ENCODE measurements at places on chromosomes 11 and 22.
A peak's percentile ranks its signal among the peaks of the same experiment; 100 is the strongest.

GRCh38 chr11:1560649-1561251 lies 11.3 kb downstream of the DUSP8 start:
- DNase-seq, result no peak

DNA sequence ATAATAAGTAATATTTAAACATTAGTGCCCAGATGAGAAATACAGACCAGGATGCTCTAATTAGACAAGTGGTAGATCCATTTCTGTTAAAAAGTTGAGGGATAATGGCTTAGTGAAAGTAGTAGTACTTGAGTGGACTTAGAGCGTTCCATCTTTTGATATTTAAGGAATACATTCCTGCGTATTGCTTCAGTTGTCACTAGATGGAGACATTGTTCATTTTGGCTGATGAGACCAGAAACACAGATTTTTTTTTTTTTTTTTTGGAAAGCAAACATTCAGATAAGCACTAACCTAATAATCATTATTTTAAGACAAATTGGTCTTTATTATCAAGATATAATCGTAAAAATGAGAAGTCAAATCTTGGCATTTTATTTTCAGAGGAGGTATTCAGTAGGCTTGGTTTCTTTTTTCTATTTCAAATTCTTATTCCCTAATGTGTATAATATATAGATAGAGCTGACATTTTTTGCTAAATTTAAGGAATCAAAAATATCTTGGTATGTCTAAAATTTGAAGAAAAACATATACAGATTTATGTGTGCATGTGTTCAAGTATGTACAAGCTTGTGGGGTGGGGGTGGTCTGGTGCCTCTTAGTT lies 92.9 kb downstream of the DYNC2H1 start:
- DNase-seq, result peak; percentile 33

- DNase-seq, result no peak
Measured at GRCh38 chr11:69552951-69553350, 71.5 kb downstream of the LINC01488 start.

DNA sequence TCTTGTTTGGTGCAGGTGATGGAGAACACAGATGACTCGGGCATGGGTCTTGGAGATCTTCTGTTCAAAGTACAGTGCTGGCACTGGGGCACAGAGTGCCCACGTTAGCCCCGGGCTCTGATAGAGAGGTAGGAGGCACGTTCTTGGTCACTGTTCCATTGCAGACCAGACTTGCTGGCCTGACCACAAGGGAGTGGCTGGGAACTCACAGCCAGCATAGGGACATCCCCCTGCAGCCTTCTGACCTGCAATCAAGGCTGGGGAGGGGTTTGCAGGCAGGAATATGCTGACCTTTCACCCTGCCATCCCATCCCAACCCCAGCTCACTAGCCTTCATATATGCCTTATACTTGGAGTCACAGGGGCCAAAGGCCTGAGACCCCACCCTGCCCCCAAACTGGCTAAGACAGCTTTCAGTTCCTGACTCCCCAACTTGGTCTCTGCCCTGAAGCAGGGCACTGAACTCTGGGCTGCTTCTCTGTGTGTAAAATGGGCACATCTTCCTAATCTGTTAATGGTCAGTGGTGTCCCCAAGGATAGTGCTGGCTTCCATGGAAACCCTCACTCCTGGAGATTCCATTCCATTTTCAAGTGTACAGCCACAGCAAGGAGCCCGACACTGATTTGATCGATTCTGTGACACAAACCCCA lies 4.6 kb downstream of the MRPL49 start:
- no peak for DNase-seq

GRCh38 chr11:74284466-74284865 lies 27.0 kb downstream of the P4HA3 start:
- no peak for DNase-seq

- no peak for DNase-seq
Measured at GRCh38 chr11:2828585-2829330, 56.8 kb downstream of the CDKN1C start.

DNA sequence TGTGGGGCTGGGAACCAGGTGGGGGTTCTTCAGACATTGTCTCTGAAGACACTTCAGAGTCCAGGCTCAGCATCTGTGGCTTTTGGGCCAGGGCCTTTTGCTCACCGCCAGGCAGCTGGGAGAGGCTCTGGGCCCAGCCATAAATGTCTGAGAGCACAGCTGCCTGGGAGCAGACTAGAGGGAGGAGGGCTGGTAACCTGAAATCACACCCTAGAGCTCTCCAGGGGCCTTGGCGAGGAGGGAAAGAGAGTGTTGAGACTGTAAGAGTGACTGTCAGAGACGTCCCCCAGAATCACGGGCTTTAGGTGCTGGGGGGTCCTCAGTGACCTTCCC lies 4.1 kb downstream of the TRABD start:
- peak; percentile 33 for DNase-seq

GRCh38 chr22:46065691-46066454 lies 84.5 kb upstream of the PPARA start:
- DNase-seq, result no peak

GRCh38 chr22:44369916-44370801 lies 57.4 kb upstream of the SHISAL1 start:
- DNase-seq, result no peak

GRCh38 chr11:120563703-120564572 lies 52.4 kb downstream of the GRIK4 start:
- peak; percentile 84 for DNase-seq

DNA sequence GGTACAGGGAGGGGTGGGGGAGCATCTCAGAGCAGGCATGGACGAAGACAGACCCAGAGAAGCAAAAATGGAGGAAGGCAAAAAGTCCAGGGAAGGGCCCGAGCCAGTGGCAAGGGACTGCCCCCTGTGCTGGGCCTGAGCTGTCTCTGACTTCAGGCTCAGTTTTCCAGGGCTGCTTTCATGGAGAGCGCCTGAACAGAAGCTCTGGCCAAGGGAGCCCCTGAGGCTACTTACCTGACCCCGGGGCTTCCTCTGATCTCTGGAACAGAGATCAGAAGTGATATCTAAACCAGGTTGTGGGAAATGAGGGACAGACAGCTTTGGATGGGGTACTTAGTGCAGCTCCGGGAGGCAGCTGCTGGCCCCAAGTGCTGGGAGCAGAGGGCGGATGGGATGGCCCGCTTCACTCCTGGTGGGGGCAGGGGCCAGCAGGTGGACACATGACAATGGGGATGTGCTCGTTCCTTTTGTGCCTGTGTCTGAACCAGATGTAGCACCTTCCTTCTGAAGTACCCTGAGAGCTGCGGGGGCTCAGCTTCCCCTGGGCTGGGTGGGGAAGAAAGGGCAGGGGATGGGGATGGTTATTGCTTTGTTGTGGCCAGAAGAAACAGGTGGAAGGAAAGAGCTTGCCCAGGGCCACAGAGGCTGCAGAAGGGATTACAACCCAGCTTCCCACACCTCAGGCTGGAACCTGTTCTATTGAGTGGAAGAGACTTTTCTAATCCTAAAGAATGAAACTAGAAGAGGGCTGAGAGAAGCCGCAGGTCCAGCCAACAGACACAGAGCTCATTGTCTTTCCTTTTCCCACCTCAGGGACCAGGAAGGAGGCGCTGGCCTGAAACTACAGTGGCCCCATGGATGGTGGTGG lies 5.7 kb downstream of the LRRC10B start:
- no peak for DNase-seq

- DNase-seq, result no peak
Measured at GRCh38 chr11:64068705-64069400, 33.1 kb downstream of the FLRT1 start.

DNA sequence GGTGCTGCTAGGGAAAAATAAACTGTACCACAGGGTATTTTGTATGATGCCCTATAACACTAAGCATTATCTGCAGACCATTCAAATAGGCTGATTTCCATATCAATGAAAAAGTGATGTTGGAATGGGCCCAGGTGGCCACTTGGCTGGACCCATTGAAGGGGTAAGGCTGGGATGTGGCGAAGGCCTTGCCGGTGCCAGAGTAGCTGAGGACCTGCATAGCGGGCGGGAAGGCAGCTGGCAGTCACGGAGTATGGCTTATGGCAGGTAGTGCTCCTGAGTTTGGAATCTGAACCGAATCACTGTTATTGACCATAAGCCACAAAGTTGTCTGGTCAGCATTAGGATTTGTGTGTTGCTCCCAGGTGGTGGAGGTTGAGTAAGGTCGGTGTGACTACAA lies 131.0 kb downstream of the MICAL2 start:
- no peak for DNase-seq

GRCh38 chr11:115122274-115122673 lies 381.9 kb downstream of the CADM1 start:
- no peak for DNase-seq

GRCh38 chr11:6548121-6548520 lies 51.0 kb downstream of the DNHD1 start:
- DNase-seq, result no peak

DNA sequence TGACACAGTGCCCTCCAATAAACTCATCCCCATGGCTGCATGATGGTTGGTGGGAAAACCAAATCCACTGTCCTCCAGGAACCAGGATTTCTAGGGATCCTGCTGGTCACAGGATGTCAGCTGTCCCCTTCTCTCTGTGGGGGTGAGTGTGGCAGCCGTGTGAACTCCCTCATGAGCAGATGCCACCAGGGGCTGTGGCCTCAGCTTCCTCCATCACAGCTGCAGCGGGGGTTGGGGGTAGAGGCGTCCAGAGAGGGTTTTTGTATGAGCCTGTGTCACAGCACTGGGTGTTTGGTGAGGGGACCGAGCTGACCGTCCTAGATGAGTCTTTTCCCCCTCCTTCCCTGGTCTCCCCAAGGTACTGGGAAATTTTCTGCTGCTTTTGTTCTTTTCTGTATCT lies 26.4 kb downstream of the IGLL5 start:
- no peak for DNase-seq

- DNase-seq, result peak; percentile 97
Measured at GRCh38 chr11:13110929-13111812, 102.1 kb downstream of the RASSF10 start.

DNA sequence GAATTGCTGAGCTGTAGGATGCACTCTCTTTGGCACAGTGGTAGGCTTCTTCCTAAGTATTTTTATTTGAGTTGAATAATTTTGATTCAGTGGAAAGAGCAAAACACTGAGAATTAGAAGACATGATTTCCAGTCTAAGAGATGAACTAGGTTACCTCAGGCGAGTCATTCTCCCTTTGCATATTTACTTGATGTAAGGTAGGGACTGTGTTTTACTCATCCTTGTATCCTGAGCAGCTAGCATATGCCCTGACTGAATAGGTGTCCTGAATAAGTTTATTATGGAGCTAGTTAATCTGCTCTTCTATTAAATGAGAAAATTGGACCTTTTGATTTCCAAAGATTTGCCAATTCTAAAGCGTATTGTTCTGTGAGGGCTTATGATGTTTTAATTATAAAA lies 50.7 kb downstream of the STIM1 start:
- DNase-seq, result no peak

- no peak for DNase-seq
Measured at GRCh38 chr11:59810911-59811259, 307 bp upstream of the MRPL16 start.

GRCh38 chr22:46143491-46144147 lies 6.7 kb upstream of the PPARA start:
- no peak for DNase-seq

- DNase-seq, result no peak
Measured at GRCh38 chr11:116927163-116927974, 89.9 kb upstream of the APOA1 start.

DNA sequence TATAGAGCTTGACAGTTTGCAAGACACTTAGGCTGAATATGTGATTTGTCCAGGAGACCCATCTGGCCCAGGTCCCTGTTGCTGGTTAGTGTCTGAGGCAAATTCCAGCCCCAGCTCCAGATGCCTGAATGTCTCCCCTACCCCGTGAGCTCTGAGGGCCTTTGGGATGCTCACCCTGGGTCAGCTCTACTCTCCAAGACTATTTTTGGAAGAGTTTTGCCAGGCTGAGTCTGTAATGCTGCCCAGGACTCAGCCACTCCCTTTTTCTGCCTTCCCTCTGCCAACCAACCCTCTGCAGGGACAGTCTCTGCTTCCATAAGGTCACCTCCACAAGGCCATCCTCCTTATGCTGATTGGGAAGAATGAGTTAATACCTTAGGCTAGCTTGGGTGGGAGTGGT lies 66.3 kb downstream of the CABIN1 start:
- DNase-seq, result no peak

DNA sequence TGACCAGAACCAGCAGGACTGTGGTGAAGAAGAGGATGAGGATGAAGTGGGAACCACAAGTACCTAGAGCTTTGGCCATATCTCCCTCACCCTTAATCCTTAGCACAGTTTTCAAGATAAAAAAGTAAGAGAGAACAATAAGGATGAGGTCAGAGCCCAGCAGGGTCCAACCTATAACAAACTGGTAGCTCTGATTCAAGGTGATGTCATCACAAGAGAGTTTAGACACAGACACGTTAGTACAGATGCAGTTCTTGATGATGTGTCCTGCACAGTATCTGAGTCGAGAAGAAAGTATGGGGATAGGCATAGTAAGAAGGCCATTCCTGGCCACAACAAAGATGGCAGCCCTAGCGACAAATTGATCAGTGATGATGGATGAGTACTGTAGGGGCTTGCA lies 586 bp downstream of the OR56A5 start:
- no peak for DNase-seq

- DNase-seq, result no peak
Measured at GRCh38 chr22:32583921-32584335, 109.3 kb downstream of the FBXO7 start.

- no peak for DNase-seq
Measured at GRCh38 chr11:77089004-77089545, 13.6 kb upstream of the OMP start.

GRCh38 chr22:49951000-49951677 lies 9.4 kb upstream of the PIM3 start:
- no peak for DNase-seq

- peak; percentile 93 for DNase-seq
Measured at GRCh38 chr11:118998822-118999221, 884 bp downstream of the CENATAC start.

DNA sequence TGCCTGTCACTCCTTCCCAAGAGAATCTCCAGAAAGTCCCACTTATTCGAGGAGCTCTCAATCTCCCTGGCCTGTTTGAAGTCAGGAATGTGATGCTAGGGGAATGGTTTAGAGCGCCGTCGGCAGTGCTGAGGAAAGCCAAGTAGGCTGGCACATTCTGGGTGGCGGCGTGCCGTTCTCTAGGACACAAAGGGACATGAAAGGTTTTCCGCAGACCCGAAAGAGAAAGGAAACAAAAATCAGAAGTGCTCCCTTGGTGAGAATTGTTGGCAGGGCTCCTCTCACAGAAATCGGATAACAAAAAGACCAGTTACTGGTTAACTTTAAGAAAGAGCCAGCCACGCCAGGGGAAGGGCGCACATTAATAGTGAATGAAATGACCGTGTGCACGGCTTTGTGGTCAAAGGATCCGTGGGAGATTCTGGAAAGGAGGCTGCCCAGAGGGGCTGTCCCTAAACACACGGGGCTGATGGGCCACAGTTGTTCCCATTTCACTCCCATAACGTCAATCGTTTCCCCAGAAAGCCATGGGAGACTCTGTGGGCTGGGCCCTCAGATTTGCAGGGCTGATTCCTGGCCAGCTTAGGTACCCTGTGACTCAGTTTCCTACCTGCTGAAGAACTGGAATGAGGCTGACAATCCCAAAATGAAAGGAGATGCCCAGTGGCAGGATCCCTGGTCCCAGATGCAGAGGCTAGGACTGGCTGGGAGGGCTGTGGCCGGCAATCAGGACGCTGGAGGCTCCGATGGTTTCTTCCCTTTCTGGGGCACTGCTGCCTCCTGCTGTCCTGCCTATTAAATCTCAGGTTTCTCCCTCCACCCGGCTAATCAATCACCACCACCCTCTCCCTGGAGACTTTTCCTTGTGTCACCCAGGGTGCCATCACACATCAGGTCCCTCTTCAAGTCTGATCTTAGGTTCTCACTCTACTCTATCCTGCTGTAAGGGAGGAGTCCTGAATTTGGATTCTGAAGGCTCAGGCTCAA lies 82.3 kb downstream of the RCN1 start:
- DNase-seq, result peak; percentile 71

Measured in mesendoderm (in vitro differentiated cells).